Heart right ventricle (tissue), 16 donors: ENCODE measurements at places on chromosomes 7 and 10. TPM values are rescaled to one million over a fixed set of nuclear protein-coding genes. Genes with fewer than 3 reads are reported as not detected.

Gene ALDH18A1
- 13.7 TPM for total RNA-seq

Gene ICA1
- 70.7 TPM for total RNA-seq

Gene PTPN20
- 12.3 TPM for total RNA-seq

DNA sequence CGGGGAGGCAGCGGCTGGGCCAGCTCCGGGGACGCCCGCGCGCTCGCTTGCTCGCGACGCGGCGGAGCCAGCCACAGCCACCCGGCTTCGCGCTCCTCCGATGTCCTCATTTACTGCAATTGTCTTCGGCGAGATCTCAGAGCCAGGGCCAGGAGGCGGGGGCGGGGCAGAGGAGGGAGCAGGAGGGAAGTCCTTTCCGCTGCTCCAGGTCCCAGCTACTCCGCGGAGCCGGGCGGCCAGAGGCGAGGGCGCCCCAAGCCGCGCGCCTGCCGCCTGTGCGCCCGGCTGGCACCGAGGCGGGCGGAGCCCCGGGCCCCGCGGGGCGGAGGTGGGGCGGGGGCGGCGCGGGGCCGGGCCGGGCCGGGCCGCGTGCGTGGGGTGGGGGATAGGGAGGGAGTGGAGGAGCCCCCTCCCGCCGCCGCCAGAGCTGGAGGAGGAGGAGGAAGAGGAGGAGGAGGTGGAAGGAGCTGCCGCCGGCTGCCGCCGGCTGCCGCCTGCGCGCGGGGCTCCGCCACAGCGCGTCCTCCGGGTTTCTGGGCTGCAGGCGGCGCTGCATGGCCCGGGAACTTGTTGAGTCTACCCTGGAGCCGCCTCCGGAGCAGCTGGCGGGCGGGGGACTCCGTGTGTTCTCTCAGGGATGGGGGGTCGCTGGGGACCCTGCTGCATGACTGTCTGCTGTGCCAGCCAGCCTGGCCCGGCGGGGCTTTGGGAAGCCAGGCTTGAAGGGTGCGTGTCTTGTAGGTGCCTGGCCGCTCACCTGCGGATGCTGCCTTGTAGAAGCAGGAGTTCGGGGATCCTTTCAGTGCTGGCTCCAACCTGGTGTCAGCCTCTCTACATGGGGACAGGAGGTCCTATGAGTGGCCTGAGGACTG is at the start of gene INSYN2A:
TSS of gene INSYN2A (minus strand) at position 310 of the 872 bp plus-strand sequence. CDS start 20,196 bp downstream, outside the sequence.
- H3K4me1 ChIP-seq: peaks cover 11% of the 10 kb centered on the region
- H3K36me3 ChIP-seq: peaks cover 9% of the 10 kb centered on the region
- H3K4me3 ChIP-seq: peak within 1 kb of the TSS; percentile 54

GRCh38 chr10:128945398-128945797 is 521.6 kb upstream of the MGMT start:
- no peak for DNase-seq
- H3K27ac ChIP-seq: no peak overlapping the region
- H3K4me3 ChIP-seq: no peak overlapping the region
- peaks cover 1% of the 10 kb centered on the region for H3K27me3 ChIP-seq
- H3K4me1 ChIP-seq: peaks cover 9% of the 10 kb centered on the region
- no peaks in the 10 kb centered on the region for H3K36me3 ChIP-seq

- H3K27me3 ChIP-seq: peaks cover 5% of the 10 kb centered on the region
- no peaks in the 10 kb centered on the region for H3K4me1 ChIP-seq
- no peaks in the 10 kb centered on the region for H3K36me3 ChIP-seq
- H3K27ac ChIP-seq: no peak overlapping the region
Measured at GRCh38 chr10:62498271-62498670, 124.1 kb downstream of the ZNF365 start.

DNA sequence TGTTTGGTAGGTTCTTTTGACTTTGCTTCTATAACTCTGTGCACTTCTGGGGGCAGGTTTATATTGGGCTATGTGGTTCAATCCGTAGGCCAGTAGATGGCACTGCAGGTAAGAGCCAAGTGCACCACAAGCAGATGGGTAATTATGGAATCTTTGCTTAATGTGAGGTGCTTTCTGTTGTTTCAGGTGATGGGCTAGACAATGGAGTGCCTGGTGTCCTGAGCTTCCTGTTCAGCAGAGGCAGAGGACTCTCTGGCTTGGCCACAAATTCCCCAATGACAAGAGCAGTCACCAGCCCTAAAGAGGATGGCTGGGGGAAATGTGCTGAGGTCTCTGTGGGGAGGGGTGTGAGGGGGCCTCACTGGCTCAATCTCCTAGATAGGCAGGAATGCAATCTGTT is 455.0 kb downstream of the CCSER2 start:
- DNase-seq: no peak
- H3K4me3 ChIP-seq: no peak overlapping the region
- H3K27me3 ChIP-seq: no peaks in the 10 kb centered on the region
- H3K4me1 ChIP-seq: no peaks in the 10 kb centered on the region
- no peak overlapping the region for H3K27ac ChIP-seq
- no peaks in the 10 kb centered on the region for H3K36me3 ChIP-seq

DNA sequence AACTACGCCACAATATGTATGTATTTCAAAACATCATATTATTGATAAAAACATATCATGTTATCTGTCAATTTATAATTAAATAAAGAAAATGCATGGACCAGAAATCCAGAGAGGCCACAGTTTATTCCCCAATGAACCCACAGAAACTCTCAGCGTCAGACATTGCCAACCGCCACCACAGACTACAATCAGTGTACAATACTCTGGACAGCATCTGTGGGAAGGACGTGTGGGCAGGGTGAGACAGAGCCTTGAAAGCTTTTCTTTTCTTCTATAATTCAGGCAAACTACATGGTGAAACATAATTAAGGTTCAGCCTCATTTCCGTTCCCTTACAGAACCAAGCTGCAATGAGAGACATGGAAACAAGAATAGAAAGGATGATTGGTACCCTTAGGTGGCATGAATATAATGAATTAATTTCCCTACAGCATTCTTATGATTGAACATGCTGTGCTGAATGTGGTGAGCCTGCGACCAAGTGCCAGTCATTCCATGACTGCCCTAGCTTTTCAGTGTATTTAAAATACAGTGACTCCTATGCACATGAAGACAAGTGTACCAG is 909.3 kb downstream of the SORCS1 start:
- H3K36me3 ChIP-seq: no peaks in the 10 kb centered on the region
- no peak for DNase-seq
- no peak overlapping the region for H3K27ac ChIP-seq
- no peaks in the 10 kb centered on the region for H3K4me1 ChIP-seq

GRCh38 chr10:126628746-126629145 is 41.7 kb downstream of the C10orf90 start:
- H3K4me1 ChIP-seq: no peaks in the 10 kb centered on the region
- no peak for DNase-seq
- H3K27me3 ChIP-seq: peaks cover 7% of the 10 kb centered on the region
- no peak overlapping the region for H3K4me3 ChIP-seq

DNA sequence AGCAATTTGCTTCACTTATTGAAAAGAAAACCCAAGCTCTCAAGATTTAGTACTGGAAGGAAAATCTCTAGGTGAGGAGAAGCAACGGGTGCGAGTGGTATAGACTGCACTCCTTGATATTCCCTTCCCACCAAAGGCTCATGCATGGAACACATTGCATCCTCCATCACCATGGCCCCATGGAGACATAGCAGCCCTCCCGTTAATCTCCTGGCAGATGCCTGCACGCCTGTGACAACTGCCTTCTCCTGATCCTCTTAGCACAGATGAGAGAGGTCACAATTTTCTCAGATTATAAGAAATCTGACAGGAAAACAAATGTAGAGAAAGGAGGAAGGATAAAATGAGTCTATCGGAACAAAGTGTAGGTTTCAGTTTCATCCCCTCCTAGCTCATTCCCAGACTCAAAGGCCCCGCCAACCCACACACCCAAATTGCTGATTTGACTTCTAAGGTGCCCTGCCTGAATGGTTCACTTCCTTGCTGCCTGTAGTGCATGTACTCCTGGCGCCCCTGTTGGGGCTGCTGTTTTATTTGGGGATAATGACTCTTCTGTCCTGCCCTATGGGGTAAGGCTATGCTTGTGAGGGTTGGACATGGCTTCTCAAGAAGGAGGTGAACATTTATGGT is 50.0 kb downstream of the PLXNA4 start:
- H3K36me3 ChIP-seq: no peaks in the 10 kb centered on the region
- no peak overlapping the region for H3K4me3 ChIP-seq
- H3K27me3 ChIP-seq: no peaks in the 10 kb centered on the region
- H3K4me1 ChIP-seq: no peaks in the 10 kb centered on the region
